ENCODE measurements at places on chromosomes 4 and X.

DNA sequence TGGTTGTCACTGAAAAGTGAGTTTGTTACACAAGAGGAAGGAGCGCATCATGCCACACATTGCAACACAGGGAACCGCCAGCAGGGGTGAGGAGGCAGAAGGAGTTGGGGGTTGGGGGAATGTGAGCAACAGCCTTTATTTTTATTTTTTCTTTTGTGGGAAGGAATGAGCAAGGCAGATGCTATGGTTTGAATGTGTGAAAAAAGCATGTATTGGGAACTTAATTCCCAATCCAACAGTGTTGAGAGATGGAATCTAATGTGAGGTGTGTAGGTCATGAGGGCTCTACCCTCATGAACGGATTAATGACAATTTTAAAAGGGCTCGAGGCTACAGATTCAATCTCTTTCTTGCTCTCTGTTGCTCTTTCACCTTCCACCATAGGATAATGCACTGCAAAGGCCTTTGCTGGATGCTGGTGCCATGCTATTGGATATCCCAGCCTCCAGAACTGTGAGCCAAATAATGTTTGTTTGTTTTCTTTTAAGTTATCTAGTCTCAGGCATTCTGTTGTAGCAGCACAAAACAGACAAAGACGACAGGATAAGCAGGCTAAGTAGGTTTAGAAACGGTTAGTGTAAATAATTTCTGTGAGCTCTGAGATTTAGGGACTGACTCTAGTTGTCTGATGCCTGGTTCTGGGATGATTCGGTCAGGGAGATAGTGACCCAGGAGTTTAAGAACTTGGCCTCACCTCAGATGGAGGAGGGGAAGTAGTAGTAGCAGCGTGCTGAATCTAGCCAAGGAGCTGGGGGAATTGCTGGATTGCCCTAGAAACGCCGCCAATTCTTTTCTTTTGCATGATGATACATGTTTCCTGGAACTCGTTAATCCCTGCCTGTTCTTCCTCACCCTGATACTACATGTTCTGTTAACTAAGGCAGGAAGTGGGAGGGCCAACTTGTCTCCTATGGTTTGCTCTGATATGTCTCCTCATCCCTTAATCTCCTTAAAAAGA lies 156.6 kb upstream of the CTSO start:
- DNase-seq, result no peak

- DNase-seq, result no peak
Measured at GRCh38 chr4:75685546-75686189, 12.5 kb upstream of the G3BP2 start.

- DNase-seq, result no peak
Measured at GRCh38 chrX:130994671-130995070, 63.5 kb upstream of the ARHGAP36 start.

DNA sequence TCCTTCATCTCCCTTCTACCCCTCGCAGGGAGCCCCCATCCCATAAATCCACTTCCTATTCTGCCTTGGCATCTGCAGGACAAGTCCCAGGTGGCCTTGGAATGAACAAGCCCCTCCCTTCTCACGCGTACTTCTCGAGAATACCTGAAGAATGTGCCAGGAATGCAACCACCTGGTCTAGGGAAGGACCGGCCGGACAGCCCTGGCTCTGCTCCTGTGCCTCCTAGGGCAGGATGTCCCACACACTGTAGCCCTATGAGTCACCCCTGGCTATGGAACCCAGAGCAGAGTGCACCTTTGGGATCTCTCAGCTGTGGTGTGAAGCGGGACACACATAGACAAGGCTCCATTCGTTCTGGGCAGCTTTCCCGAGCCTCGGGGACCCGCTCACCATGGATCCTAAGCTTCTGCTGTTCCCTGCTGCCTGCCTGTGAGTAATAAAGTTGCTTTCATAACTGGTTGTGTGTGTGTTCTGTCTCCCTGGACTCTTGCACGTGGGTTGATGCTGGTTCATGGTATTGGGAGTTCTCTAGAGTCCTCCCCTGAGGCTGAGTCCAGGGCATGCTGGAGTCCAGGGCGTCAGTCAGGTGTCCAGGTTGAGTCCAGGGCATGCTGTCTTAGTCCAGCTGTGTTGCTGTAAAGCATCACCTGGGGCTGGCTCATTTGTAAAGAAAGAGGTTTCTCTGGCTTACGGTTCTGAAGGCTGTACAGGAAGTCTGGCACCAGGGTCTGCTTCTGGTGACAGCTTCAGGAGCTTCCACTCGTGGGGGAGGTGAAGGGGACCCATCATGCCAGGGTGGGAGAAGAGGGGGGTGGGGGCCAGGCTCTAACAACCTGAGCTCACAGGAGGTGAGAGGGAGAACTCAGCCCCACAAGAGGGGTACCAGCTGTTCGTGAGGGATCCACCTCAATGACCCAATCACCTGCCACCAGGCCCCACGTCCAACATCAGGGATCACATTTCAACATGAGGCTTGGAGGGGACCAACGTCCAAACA lies 7.4 kb upstream of the PDE6B start:
- no peak for DNase-seq
